Body of pancreas (tissue), 4 donors: ENCODE measurements at places on chromosomes 2 and 18. TPM values are rescaled to one million over a fixed set of nuclear protein-coding genes. Genes with fewer than 3 reads are reported as not detected.
A peak's percentile ranks its signal among the peaks of the same experiment; 100 is the strongest.

DNA sequence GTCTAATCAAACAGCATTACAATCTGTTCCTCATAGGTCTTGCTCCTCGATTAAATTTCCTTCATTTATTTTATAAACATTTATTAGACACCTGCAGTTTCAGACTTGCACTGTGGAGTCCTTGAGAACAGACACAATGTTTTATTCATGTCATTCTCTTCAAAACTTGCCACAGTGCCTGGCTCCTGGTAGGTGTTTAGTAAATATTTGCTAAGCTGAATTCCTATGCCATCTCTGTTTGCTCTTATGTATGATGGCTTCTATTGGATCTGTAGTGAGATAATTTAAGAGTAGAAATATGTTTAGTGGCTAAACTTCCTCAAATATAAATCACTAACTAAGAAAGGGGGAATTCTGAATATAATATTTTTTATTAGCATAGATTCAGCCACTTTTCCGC is 61.4 kb downstream of the LRATD1 start:
- no peak overlapping the region for H3K4me3 ChIP-seq
- H3K4me1 ChIP-seq: no peaks in the 10 kb centered on the region
- no peaks in the 10 kb centered on the region for H3K36me3 ChIP-seq
- H3K27me3 ChIP-seq: no peaks in the 10 kb centered on the region
- DNase-seq: no peak
- no peak overlapping the region for H3K27ac ChIP-seq

- H3K4me1 ChIP-seq: no peaks in the 10 kb centered on the region
- no peak for DNase-seq
- no peak overlapping the region for H3K4me3 ChIP-seq
Observed at GRCh38 chr2:223528036-223528435, 74.1 kb downstream of the SCG2 start.

DNA sequence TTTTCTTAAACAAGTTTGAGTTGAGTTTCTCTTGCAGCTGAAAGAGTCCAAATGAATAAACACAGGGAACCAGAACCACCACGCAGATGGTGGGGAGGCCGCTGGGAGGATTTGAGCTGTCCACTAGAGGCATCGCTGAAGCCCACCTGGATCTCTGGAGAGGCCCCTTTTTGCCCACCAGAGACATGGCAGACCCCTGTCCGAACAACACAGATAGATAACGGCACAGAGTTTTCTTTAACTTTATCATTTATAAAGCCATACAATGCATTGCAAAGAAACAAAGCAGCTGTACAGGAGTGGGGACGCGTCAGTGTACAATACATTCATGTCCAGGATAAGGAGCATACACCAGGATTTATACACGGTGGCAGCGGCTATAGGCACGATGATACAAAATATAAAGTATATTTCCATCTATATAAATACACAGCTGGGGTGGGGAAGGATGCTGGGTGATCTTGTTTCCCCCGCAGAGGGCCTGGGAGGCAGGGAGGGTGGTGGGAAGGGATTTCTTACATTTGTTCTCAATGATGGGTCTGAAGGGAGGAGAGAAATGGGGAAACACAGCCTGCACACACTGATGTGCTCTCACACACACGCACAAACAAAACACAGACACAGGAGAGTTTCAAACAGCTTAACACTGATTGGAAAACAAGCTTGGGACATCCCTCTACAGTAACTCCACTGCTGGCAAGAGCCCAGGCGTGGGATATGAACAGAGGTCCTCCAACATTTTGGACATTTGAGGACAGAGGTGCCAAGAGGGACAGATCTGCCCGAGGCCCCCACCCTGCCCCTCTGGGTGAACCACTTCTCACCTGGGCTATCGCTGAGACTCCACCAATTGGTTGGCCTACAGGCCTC is 203.0 kb downstream of the TNS1 start:
- H3K27ac ChIP-seq: no peak overlapping the region
- no peaks in the 10 kb centered on the region for H3K4me1 ChIP-seq
- no peak overlapping the region for H3K4me3 ChIP-seq

DNA sequence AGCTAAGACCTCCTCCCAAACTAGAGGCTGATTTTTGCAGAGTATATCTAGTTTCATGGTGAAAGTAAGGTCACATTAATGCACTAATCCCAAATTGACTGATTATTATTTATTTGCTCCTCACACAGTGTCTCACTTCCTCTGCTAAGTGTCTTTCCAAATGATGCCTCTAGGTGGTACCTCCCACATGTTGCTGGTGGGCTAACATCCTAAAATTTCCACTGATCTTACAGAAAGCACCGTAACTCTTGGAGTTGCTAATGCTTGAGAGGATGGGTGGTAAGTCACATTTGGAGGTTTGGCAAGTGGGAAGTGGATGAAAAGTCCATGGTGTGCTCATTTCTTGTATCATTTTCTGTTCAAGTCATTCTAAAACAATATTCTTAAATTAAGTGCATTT is 428.7 kb upstream of the GYPC start:
- no peaks in the 10 kb centered on the region for H3K27me3 ChIP-seq
- H3K4me1 ChIP-seq: no peaks in the 10 kb centered on the region
- no peak overlapping the region for H3K4me3 ChIP-seq
- DNase-seq: no peak
- H3K27ac ChIP-seq: no peak overlapping the region
- no peaks in the 10 kb centered on the region for H3K36me3 ChIP-seq

DNA sequence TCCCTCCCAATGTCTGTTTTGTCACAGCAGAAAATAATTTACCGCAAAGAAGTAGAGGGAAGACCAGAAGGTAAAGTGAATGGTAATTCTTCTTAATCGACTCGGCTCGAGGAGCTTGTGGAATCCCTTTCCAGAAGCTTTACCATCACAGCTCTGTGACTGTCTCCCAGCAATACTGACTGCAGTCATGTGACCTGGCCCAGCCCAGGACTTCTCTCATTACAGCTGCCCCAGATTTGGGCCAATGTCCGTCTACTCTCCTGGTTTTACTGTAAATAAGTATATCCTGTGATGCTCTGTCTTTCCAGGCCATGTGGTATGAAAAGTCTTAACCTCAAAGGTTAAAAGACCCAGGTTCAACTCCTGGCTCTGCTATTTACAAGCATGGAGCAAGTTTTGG is 18.9 kb upstream of the ELOA2 start:
- H3K36me3 ChIP-seq: no peaks in the 10 kb centered on the region
- H3K4me3 ChIP-seq: no peak overlapping the region
- no peak overlapping the region for H3K27ac ChIP-seq
- no peak for DNase-seq
- H3K4me1 ChIP-seq: no peaks in the 10 kb centered on the region

GRCh38 chr2:192687015-192687414 is 492.3 kb upstream of the TMEFF2 start:
- no peak overlapping the region for H3K4me3 ChIP-seq
- H3K36me3 ChIP-seq: no peaks in the 10 kb centered on the region
- H3K27me3 ChIP-seq: no peaks in the 10 kb centered on the region
- H3K27ac ChIP-seq: no peak overlapping the region
- no peaks in the 10 kb centered on the region for H3K4me1 ChIP-seq
- DNase-seq: no peak

GRCh38 chr2:41933585-41934320 is 114.1 kb upstream of the PKDCC start:
- H3K27me3 ChIP-seq: no peaks in the 10 kb centered on the region
- no peak overlapping the region for H3K27ac ChIP-seq
- no peaks in the 10 kb centered on the region for H3K4me1 ChIP-seq
- H3K4me3 ChIP-seq: no peak overlapping the region
- DNase-seq: no peak
- no peaks in the 10 kb centered on the region for H3K36me3 ChIP-seq

DNA sequence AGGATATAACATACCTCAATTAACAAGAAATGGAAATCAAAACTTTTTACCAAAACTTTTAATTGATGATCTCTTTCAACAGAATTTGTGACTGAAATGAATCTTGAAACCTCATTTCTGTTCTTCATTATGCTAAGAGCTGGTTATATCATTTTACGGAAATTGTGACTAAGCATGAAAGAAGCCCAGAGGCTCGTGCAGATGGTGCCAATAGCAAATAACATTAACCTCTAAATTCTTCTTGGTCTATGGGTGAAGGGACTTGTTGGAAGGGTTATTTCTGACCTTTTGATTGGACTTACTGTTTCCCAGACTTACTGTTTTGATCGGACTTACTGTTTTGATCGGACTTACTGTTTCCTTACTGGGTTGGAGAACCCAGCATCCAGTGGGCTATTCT is 435.6 kb downstream of the TDRD15 start:
- no peak for DNase-seq
- no peaks in the 10 kb centered on the region for H3K36me3 ChIP-seq
- H3K4me3 ChIP-seq: no peak overlapping the region
- no peaks in the 10 kb centered on the region for H3K27me3 ChIP-seq
- H3K27ac ChIP-seq: no peak overlapping the region

DNA sequence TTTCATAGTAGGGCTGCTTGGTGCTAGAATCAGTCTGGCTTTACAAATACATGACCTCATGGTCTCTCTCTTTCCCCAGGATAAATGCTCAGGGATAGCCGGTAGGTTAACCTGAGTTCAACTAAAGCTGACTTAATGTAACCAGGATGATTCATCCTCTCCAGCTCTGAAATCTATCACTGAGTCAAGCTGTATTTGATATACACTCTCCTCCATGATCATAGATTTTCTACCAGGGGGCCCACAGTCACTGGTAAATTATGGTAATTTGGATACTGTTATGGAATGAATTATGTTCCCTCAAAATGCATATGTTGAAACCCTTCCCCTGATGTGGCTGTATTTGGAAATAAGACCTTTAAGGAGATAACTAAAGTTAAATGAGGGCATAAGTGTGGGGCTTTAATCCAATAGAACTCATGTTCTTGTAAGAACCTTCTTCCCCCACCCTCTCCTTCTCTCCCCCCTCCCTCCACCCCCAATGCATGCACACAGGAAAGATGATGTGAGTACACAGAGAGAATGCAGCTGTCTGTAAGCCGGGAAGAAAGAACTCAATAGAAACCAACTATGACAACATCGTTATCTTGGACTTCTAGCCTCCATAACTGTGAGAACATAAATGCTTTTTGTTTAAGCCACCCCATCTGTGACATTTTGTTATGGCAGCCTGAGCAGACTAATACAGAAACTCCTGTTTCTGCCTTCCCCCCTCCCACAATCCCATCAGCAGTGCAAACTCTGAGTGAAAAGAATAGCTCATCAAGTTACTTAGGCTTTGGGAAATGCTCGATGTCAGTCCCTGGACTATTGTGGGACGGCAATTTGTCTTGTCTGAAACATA is 134.9 kb upstream of the KYNU start:
- H3K36me3 ChIP-seq: no peaks in the 10 kb centered on the region
- no peaks in the 10 kb centered on the region for H3K4me1 ChIP-seq
- no peaks in the 10 kb centered on the region for H3K27me3 ChIP-seq
- H3K27ac ChIP-seq: no peak overlapping the region
- no peak for DNase-seq

- H3K27me3 ChIP-seq: no peaks in the 10 kb centered on the region
- H3K27ac ChIP-seq: no peak overlapping the region
- H3K36me3 ChIP-seq: no peaks in the 10 kb centered on the region
- H3K4me3 ChIP-seq: no peak overlapping the region
Observed at GRCh38 chr2:3533836-3534235, 14.5 kb upstream of the ADI1 start.

- peaks cover 10% of the 10 kb centered on the region for H3K4me1 ChIP-seq
- H3K27me3 ChIP-seq: no peaks in the 10 kb centered on the region
- no peak overlapping the region for H3K4me3 ChIP-seq
- no peak for DNase-seq
- H3K36me3 ChIP-seq: no peaks in the 10 kb centered on the region
- H3K27ac ChIP-seq: peak overlapping the region; percentile 36
Observed at GRCh38 chr18:58997811-58998337, 133.2 kb downstream of the ZNF532 start.

DNA sequence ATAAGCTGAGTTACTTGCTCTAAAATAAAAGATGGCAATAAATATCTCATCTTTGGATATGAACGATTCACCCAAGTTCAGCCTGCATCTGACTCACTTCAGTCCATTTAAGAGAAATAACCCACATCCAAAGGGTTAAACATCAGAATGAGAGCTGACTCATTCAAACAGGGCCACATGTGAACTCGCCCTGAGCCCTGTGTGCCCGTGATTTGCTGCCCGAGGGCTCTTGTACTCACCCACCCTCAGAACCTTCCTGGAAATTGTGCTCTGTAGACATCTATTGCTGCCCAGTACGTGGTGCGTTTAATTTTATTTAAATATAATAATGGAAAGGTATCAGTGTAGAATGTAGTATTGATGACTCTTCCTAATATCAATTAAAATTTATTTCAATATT is 66.9 kb upstream of the RBM44 start:
- peaks cover 36% of the 10 kb centered on the region for H3K4me1 ChIP-seq
- no peak for DNase-seq
- H3K36me3 ChIP-seq: no peaks in the 10 kb centered on the region
- H3K27me3 ChIP-seq: no peaks in the 10 kb centered on the region

DNA sequence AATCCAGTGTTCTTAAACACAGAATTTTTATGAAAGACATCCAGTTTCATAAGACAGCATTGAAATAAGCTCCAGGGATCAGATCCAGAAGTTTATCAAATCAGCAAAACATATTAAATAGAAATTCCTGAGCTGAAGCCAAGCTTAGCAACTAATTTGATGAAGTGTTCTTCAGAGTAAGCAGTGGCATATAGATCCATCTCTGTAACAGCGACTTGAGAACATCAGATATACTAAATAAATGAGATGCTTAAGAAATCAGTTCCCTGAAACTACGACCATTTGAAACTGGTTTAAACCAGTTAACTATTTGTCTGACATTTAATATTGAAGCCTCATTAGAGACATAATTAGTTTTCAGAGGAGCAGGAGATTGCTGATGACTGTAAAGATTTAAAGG is 34.1 kb downstream of the PPP1R1C start:
- H3K4me3 ChIP-seq: no peak overlapping the region
- no peaks in the 10 kb centered on the region for H3K27me3 ChIP-seq
- H3K27ac ChIP-seq: no peak overlapping the region
- H3K4me1 ChIP-seq: no peaks in the 10 kb centered on the region
- H3K36me3 ChIP-seq: no peaks in the 10 kb centered on the region

GRCh38 chr18:23071285-23071684 is 64.0 kb upstream of the CABLES1 start:
- no peaks in the 10 kb centered on the region for H3K36me3 ChIP-seq
- H3K27ac ChIP-seq: no peak overlapping the region
- H3K4me1 ChIP-seq: peaks cover 8% of the 10 kb centered on the region
- H3K27me3 ChIP-seq: no peaks in the 10 kb centered on the region

DNA sequence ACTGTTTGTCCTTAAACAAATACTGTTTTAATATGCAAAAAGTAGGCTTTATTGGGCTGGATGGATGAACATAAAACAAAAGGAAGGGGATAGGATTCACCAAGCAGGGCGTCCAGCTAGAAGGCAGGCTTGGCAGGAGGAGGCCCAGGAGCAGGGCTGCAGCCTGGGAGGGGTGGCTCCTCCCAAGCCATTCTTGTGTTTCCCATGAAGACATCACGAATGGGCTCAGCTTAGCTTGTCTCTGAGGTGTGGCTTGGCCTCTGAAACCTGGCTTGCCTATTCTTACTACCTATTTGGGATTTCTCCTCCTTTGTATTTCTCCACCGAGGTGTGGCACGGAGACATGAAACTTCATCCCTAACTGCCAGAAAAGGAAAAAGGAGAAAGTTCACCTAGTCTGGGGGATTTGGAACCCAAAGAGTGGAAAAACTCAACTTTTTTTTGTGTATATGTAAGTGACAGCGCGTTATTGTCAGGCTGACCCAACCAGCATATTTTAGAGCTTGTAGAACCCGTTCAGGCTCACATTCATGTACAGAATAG is 481.9 kb upstream of the SPRED2 start:
- H3K27me3 ChIP-seq: no peaks in the 10 kb centered on the region
- H3K27ac ChIP-seq: no peak overlapping the region
- H3K4me3 ChIP-seq: no peak overlapping the region
- H3K4me1 ChIP-seq: peaks cover 12% of the 10 kb centered on the region
- DNase-seq: no peak

ABCG5 gene
- total RNA-seq: not detected

SPP2 gene
- total RNA-seq: not detected

RSAD2 gene
- 1.0 TPM for total RNA-seq

RGPD4 gene
- not detected for total RNA-seq

CAB39 gene
- total RNA-seq: 34.5 TPM

SP140 gene
- total RNA-seq: 0.33 TPM
